Urinary bladder (tissue), 4 donors: ENCODE measurements at places on chromosomes 16 and 17. TPM values are rescaled to one million over a fixed set of nuclear protein-coding genes. Genes with fewer than 3 reads are reported as not detected.

CACNG3 gene
- not detected for total RNA-seq

CETP gene
- 1.6 TPM for total RNA-seq

MFAP4 gene
- total RNA-seq, result 123 TPM

CNGB1 gene
- total RNA-seq, result 0.16 TPM

CCL17 gene
- not detected for total RNA-seq

PNMT gene
- total RNA-seq, result not detected

GRAPL gene
- total RNA-seq, result 2.6 TPM

PYY gene
- not detected for total RNA-seq

CCL11 gene
- 1.7 TPM for total RNA-seq

GNAO1 gene
- 4.7 TPM for total RNA-seq

MLKL gene
- total RNA-seq, result 5.2 TPM

PPY gene
- not detected for total RNA-seq

UBALD2 gene
- total RNA-seq, result 5.4 TPM

SPNS1 gene
- 16.1 TPM for total RNA-seq

LRRC37A gene
- total RNA-seq, result 4.5 TPM

SCN4A gene
- 1.6 TPM for total RNA-seq

EIF3C gene
- 82.3 TPM for total RNA-seq

FOXN1 gene
- total RNA-seq, result 0.11 TPM

NGFR gene
- total RNA-seq, result 11.7 TPM

HIC1 gene
- 31.4 TPM for total RNA-seq

GDPD3 gene
- total RNA-seq, result 4.6 TPM

PARN gene
- 37.4 TPM for total RNA-seq

WNT3 gene
- total RNA-seq, result 0.90 TPM
